ENCODE measurements at places on chromosomes 3 and 15.

- DNase-seq = no peak
Measured at GRCh38 chr3:31753050-31753425, 220.3 kb downstream of the STT3B start.

DNA sequence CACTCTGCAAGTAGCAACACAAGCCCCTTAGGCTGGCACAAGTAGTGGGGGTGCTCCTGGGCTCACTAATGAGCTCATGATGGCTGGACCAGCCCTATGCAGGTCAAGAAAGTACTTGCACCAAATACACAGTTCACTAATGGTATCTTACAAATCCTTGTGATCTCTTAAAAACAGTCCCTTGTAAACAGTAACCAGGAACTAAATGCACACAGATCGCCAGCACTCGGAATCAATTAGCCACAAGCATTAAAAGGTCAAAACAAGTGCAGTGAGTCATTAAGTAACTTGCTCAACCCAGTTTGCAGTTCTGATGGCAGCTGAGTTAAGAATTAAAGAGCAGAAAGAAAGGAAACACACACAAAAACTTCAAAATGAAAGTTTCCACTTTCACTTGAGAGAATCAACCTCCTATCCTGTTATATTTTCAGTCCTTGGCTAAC is 43.2 kb downstream of the ARHGEF3 start:
- DNase-seq = no peak

- no peak for DNase-seq
Measured at GRCh38 chr15:78052001-78052401, 25.5 kb downstream of the TBC1D2B start.

GRCh38 chr3:135756106-135756668 is 209.3 kb upstream of the PPP2R3A start:
- no peak for DNase-seq

GRCh38 chr3:12509466-12509865 is 25.2 kb downstream of the TSEN2 start:
- no peak for DNase-seq

DNA sequence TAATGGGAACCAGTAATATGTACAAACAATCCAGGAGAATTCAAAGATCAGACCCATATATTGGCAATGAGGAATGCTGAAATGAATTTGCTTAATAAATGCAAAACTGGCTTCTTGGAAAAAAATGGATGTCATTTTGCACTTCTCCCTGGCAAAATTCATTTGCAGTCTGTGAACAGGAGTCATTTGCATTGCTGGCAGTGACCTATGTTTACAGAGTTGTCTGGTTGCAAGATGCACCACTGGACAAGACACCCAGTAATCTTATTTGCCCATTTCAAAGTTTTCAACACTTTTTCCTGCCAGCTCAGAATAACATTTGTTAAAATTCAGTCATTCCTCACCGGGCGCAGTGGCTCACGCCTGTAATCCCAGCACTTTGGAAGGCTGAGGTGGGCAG is 123.5 kb upstream of the KCNAB1 start:
- DNase-seq = no peak

GRCh38 chr3:128997486-128998133 is 3.5 kb upstream of the EFCC1 start:
- no peak for DNase-seq

- DNase-seq = no peak
Measured at GRCh38 chr3:94064243-94064860, 1.5 kb downstream of the NSUN3 start.

- no peak for DNase-seq
Measured at GRCh38 chr3:24551626-24552025, 57.0 kb upstream of the THRB start.

- no peak for DNase-seq
Measured at GRCh38 chr3:13841141-13841540, 38.7 kb downstream of the WNT7A start.

- no peak for DNase-seq
Measured at GRCh38 chr15:68463996-68464395, 32.0 kb upstream of the ITGA11 start.

DNA sequence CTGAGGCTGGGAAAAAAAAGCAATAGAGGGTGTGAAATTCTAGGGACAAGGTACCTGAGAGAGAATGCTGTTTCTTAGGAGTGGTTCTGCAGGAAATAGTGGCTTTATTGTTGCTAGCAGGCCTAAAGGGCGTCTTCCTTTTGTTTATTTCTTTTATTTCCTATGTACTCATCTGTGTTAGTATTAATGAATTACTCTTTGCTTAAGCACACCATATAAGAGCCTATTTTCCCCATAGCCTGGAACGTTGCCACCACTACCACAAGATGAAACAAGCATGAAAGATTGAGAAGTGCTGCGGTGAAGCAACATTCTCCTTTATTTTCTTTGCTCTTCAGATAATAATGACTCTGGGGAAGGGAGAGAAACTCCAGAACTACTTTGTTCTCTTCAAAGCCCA is 21.3 kb upstream of the GOLIM4 start:
- DNase-seq = no peak

DNA sequence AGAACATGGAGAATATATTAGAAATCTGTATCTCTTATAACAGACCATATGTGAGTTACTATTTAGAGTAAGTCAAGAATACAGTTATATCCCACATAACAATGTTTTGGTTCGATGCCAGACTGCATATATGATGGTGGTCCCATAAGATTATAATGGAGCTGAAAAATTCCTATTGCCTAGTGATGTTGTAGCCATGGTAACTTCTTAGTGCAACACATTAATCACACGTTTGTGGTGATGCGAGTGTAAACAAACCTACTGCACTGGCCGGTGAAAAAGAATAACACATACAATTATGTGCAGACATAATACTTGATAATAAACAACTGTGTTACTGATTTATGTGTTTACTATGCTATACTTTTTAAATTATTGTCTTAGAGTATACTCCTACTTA is 69.8 kb upstream of the MNS1 start:
- DNase-seq = no peak

DNA sequence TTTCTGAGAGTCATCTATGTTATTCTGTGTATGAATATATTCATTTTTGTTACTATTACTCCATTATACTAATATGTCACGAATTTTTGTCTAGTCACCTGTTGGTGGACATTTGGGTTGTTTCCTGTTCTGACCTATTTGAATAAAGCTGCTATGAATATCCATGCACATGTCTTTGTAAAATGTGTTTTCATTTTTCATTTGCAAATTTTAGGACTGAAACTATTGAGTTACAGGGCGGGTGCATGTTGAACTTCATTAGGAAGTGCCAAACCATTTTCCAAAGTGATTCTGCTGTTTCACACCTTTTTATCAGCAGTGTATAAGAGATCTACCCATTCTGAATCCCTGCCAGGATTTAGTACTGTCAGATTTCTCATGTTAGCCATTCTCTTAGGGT is 37.7 kb upstream of the IQCF6 start:
- DNase-seq = no peak

- DNase-seq = no peak
Measured at GRCh38 chr15:74420193-74420905, 13.4 kb downstream of the SEMA7A start.

All from stimulated activated CD4-positive, alpha-beta T cell treated with anti-CD3 and anti-CD28 coated beads, Interleukin-1b, Interleukin-23, amount 100 ng/mL, for 4 hours (primary cell).